Activated CD4-positive, alpha-beta memory T cell treated with anti-CD3 and anti-CD28 coated beads for 36 hours (primary cell): ENCODE measurements at places on chromosomes 4 and X.
A peak's percentile ranks its signal among the peaks of the same experiment; 100 is the strongest.

- peaks cover 38% of the 10 kb centered on the region for H3K36me3 ChIP-seq
- H3K4me3 ChIP-seq, result no peak overlapping the region
- H3K4me1 ChIP-seq, result peaks cover 46% of the 10 kb centered on the region
- H3K27me3 ChIP-seq, result no peaks in the 10 kb centered on the region
- no peak for DNase-seq
- peak overlapping the region; percentile 65 for H3K27ac ChIP-seq
These were observed 24.0 kb downstream of the RBMX start for GRCh38 chrX:136856551-136856950.

DNA sequence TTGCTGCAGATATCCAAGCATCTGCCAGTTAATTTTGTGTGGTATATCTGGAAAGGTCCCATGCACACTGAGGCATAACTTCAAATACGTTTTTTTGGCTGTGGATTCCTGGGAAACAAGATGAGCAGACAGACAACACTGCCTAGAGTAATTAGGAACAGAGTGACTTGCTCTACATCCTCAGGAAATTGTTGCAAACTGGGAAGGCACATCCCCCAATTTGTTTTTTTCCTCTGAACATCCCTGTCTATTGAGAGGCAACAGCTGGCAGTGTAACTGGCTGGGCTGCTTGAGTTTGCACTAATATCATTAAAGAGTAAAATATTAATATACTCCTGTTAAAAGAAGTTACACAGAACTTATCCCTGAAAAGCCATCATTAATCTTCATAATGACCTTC, 207.7 kb upstream of the SLIT2 start:
- H3K27me3 ChIP-seq, result no peaks in the 10 kb centered on the region
- no peak for DNase-seq
- no peaks in the 10 kb centered on the region for H3K4me1 ChIP-seq
- no peaks in the 10 kb centered on the region for H3K36me3 ChIP-seq

DNA sequence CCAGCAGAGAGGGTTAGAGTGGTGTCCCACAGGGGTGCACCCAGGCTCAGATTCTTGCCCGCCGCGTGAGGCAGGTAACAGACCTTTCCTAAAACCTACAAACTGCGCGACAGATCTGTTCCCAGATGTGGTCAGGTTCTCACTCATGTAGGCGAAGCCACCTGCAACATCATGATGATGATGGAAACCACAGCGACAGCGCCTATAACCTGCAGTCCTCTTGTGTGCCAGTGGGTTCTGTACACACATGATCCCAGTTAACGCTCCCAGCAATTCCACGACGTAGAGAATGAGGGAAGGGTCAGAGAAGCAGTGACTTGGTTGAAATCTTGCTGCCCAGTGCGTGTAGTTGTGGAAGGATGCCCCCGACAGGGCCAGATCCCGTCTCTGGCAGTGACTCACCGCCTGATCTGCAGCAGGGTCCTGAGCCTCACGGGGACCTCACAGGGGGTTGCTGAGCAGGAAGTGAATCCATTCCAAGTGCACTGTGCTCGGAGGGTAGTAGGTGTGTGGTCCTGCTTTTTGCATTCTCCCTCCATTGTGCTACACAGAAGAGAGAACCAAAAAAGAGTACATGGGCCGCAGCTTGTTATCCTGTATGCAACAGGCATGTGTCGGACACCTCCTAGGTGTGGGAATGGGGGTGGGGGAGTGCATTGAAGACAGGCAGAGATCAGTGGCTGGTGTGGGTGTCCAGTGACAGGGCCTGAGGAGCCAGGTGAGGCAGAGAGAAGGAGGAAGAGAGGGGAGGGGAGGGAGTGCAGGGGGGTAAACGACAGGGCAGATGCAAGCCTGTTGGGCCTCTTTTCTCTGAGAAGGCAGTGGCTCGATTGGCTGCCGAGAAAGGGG, 66.6 kb downstream of the MTMR1 start:
- peaks cover 7% of the 10 kb centered on the region for H3K36me3 ChIP-seq
- H3K4me3 ChIP-seq, result no peak overlapping the region
- no peaks in the 10 kb centered on the region for H3K4me1 ChIP-seq
- no peaks in the 10 kb centered on the region for H3K27me3 ChIP-seq
- no peak overlapping the region for H3K27ac ChIP-seq

GRCh38 chr4:11495291-11495690, 66.6 kb upstream of the HS3ST1 start:
- H3K4me3 ChIP-seq, result no peak overlapping the region
- peaks cover 4% of the 10 kb centered on the region for H3K27me3 ChIP-seq
- H3K4me1 ChIP-seq, result peaks cover 3% of the 10 kb centered on the region
- DNase-seq, result no peak

DNA sequence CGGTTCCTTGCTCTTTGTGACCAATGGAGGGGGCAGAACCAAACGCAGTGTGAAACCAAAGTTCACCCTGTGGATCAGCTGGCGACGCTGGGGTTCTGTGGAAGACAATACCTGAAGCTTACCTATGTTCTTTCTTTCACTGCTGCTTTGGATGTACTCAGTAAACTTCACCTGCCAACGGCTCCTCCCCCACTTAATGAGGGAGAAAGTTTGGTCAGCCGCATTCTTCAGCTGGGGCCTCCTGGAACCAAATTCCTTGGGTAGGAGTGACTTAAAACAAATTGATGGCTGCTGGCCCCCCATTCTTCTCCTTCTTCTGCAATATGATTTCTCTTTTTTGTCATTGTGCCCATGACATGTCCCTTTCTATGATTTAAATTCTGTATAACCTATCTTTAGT, 282.4 kb downstream of the ANK2 start:
- peaks cover 11% of the 10 kb centered on the region for H3K27me3 ChIP-seq
- no peak overlapping the region for H3K4me3 ChIP-seq
- no peak overlapping the region for H3K27ac ChIP-seq
- no peaks in the 10 kb centered on the region for H3K4me1 ChIP-seq

DNA sequence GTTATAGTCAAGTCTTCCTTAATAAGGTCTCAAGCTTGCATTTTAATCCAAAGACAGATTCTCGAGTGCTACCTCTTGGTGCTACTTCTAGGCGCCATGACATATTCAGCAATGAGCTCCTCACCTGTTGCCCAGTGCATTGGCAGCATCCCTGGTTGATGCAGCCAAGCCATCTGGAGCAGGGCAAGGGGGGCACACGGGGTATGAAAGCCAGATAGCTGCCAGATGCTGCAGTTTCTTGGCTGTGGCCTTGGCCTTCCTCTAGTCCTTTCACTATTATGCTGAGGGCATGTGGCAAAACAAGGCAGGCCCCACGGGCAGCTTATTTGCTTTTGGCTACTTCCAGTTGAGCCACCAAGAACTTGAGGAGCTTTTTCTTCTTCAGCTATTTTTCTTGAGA, 168.6 kb upstream of the PGRMC2 start:
- no peak overlapping the region for H3K4me3 ChIP-seq
- peaks cover 9% of the 10 kb centered on the region for H3K4me1 ChIP-seq
- H3K27ac ChIP-seq, result no peak overlapping the region
- DNase-seq, result no peak
- no peaks in the 10 kb centered on the region for H3K27me3 ChIP-seq
- H3K36me3 ChIP-seq, result no peaks in the 10 kb centered on the region

DNA sequence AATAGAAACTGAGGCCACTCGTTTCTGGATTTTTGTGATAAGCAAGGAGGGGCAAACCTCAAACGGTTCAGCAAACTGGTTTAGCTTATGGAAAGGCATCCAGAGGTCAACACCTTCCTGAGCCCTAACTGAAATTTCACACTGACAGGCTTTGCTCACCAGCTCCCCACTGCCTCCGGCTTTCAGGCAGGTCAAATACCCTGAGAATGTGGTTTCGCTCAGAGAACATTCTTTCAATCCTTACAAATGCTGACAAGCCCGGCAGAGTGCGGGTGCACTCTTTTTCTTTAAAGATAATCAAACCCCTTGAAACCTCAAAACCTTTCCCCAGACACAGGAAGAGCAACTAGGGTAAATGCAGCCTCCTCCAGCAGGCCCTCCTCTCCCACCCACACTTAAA, 41.5 kb downstream of the CD40LG start:
- no peaks in the 10 kb centered on the region for H3K27me3 ChIP-seq
- peak overlapping the region; percentile 84 for H3K27ac ChIP-seq
- H3K36me3 ChIP-seq, result peaks cover 11% of the 10 kb centered on the region
- peaks cover 66% of the 10 kb centered on the region for H3K4me1 ChIP-seq

DNA sequence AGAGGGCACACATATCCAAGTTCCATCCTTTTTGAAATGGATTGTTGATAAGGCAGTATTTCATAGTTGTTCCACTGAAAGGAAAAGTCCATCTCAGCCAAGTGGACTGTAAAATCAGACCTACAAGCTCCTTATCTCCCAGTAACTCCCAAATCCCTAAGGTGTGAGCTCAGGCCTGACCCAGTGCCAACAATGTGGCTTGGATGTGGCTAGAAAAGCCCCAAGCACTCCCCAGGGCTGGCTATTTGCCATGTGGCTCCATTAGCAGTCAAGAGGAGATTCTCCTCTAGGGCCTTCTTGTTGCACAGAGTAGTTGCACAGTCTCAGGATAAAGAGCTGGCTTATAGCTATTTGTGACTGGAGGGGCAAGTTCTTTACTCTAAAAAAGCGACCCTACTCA, 25.0 kb upstream of the DGKK start:
- no peaks in the 10 kb centered on the region for H3K36me3 ChIP-seq
- no peak overlapping the region for H3K4me3 ChIP-seq
- no peaks in the 10 kb centered on the region for H3K4me1 ChIP-seq

DNA sequence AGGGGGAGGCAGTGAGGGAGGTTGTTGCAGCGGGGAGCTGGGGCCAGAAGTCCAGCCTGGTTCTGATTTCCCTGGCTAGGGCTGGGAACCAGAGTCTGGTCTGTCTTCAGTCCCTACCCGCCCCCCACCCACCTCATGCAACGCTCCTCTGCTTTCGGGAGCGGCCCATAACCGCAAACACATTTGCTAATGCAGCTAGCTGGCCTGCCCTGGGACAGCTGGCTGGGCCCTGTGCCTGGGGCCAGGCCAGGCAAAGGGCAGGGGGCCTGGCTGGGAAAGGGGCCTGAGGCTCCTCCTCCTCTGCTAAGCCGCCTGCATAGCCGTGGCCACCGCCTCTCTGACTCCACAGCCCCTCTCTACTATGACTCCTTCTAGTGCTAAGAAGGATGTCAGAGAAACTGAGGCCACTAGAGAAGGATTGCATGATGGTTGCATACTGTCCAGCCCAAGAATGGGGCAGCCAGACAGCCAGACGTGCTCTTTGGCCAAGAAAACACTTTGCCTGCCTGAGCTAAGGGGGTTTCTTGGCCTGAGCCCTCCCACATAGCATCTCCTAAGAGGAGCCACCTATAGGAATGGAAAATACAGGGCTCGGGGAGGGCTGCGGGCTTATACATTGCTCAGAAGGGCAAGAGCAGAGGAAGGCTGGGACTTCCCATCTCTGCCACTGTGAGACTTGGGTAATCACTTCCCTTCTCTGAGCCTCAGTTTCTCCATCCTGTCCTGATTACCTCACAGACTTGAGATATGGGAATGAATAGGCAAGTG, 76.9 kb downstream of the PJA1 start:
- no peak for DNase-seq
- H3K27me3 ChIP-seq, result no peaks in the 10 kb centered on the region
- H3K4me3 ChIP-seq, result no peak overlapping the region
- H3K4me1 ChIP-seq, result no peaks in the 10 kb centered on the region
- H3K27ac ChIP-seq, result no peak overlapping the region

DNA sequence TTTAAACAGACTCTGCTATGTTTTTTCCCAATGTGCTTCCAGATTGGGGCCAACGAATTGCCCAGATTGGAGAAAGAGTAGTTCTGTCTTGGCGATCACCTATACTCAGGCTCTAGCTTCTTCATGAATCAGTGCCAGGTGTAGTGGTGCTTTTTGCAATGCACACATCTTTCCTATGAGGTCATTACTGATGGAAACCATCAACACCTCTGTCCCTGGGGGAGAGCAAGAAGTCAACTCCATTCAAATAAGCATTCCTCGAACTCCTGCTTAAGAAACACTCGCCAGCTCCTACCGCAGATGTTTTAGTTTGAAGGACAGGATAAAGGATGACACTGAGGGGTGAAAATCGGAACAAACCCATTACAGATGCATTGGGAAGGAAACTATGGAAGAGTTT, 156.5 kb upstream of the DKK2 start:
- no peaks in the 10 kb centered on the region for H3K27me3 ChIP-seq
- no peak overlapping the region for H3K27ac ChIP-seq
- H3K36me3 ChIP-seq, result no peaks in the 10 kb centered on the region

DNA sequence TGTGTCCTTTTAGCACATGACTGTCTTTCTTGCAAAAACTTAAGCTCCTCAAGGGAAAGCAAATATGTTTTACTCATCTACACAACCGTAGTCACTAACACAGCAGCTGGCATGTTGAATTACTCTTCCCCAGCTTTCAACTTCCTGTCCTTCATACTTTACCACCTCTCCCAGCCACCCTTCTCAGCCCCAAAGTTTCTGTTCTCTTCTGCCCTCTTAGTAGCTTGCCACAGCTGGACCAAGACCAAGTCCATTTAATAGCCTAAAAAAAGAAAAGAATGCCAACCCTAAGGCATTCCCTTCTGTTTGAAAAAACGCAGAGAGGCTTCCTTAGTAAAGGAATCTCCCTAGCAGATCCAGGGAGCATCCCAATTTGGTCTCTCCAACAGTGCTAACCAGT, 36.8 kb downstream of the SRPX2 start:
- no peak overlapping the region for H3K27ac ChIP-seq
- no peaks in the 10 kb centered on the region for H3K27me3 ChIP-seq
- H3K36me3 ChIP-seq, result no peaks in the 10 kb centered on the region
- no peak for DNase-seq

DNA sequence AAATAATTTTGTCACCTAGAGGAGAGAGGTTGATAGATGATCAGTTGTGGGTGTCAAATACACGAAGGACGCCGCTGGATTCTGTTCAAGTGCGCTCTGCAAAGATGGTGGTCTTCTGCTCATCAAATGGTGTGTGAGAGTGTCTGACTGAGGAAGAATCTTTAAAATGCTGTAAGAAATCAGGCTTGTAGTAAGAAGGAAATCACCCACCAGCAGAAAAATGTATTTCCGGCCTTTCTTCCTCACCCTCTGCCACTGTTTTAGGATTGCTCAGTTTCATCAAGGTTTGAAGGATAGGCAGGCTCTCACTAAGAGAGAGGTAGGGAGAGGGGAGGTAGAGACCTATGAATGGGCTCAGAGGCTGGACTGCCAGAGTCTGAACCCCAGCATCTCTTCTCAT, 28.7 kb downstream of the RHOH start:
- H3K36me3 ChIP-seq, result peaks cover 64% of the 10 kb centered on the region
- peak overlapping the region; percentile 94 for H3K27ac ChIP-seq
- DNase-seq, result no peak
- H3K4me3 ChIP-seq, result peak overlapping the region; percentile 61

- peak overlapping the region; percentile 21 for H3K4me3 ChIP-seq
- peaks cover 41% of the 10 kb centered on the region for H3K4me1 ChIP-seq
- H3K27me3 ChIP-seq, result no peaks in the 10 kb centered on the region
- peaks cover 2% of the 10 kb centered on the region for H3K36me3 ChIP-seq
These were observed 124.7 kb downstream of the CAMK2D start for GRCh38 chr4:113636877-113637276.
